D721Med (cell line): ENCODE measurements at places on chromosomes 2 and 18.

- no peak for DNase-seq
These were observed 28.0 kb upstream of the DDX18 start for GRCh38 chr2:117786520-117786919.

DNA sequence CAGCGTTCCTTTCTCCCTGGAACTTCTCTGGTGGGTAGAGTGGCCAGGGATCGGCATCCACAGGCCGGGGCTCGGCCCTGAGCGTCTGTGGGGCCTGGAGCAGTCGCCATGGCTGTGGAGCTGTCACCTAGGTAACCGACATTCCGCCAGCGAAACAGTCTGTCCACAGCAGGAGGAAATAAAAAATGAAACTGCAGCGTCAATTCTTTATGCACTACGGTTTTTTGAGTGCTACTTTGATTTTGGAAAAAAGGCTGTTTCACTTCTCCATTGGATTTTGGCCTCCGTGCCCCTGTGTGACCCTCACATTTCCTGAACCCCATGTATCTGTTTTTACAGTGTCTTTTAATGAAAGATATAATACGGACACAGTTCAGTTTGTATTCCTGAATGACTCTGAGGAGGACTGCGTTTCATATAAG, 163.4 kb downstream of the LDLRAD4 start:
- no peak for DNase-seq

DNA sequence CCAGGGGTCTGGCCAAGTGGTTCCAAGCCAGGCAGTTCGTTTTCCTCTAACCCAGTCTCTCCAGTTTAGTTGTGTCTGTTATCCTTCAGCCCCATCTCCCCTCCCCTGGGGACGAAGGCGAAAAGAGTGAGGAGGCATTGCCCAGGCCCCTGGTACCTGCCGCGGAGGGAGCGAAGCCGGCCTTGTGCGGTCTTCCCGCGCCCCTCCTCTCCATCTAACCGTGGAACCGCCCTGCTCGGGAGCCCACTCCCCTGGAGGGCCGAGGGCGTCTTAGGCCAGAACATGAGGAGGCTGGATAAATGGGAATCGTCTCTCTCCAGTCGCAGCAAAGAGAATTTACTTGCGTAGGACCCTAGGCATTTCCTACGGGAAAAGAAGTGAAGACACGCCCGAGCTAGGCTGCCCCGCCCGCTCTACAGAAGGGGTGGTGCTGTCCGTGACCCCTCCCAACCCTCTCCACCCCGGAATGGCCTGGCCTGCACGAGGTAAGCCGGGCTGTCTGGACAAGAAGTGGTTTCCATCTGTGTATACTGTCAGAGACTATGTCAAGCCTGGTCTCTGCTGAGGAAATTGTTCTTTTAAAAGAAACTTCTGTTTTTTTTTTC, 156.2 kb downstream of the MIB1 start:
- no peak for DNase-seq

DNA sequence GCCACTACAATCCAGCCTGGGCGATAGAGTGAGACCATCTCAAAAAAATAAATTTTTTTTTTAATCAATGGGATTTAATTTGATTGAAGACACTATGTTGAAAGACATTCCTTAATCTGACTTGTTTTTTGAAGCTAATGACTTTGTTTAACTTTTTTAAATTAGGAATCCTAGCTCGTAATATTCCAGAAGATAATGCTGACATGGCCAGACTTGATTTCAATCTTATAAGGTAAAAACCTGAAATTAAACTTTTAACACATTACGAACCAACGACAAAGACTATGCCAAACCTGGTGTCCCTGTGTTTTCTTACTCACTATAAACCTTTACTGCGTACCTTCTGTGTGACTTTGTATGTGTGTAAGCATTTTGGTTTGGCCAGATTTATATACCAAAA, 7.6 kb downstream of the ATIC start:
- DNase-seq: no peak

DNA sequence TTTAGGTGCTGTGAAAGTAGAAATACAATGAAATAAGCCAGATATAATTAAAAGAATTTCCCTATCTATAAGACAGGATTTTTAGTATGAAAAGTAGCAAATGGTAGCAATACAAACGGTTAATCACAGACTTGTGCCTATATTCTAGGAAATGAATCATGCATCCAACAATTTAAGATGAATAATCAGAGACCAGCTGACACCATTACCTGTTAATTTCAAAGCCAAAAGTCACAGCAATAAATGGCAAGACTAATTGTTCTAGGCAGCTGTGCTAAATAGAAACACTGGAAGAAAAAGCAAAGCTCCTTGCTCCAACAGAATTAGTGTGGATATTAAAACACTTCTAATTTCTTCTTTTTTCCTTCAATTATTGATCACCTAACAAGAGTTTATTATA, 35.1 kb upstream of the MPP4 start:
- DNase-seq: no peak

DNA sequence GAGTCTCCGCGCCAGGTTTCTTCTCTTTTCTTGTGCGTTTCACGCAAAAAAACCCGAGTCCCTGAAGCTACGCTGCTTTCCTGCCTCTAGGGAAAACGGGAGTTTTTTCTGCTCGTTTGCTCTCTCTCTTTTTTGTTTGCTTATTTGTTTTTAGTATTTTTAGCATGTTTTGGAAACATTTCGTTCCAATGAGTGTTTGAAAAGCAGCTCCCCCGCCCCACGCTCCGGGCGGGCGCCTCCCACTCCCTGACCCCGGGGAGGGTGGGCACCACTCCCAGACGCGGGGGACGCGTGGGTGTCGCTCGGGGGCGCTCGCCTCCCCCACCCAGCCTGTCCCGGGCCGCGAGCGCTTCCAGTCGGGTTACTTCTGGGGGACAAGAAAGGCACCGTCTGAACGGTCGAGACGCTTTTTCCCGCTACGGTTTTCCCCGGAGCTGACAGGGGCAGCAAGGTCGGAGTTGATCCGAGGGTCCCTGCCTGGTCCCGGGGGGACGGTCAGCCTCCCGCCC, 446 bp upstream of the EFHD1 start:
- no peak for DNase-seq

DNA sequence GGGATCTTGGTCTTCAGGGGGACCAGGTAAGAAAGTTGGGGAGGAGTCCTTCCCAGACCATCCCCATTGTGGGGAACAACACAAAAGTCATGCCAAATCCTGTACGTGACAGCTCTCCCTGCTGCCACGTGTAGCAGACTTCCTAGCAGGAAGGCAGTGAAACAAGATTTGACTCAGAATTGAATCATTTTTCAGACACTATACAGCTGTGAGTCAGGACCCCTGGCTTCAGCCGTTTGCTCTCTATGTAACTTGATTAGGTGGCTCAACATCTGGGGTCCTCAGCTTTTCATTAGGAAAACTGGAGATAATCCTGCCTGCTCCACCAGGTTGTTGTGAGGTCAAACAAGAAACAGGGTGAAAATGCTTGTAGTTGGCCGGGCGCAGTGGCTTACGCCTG, 32.9 kb upstream of the PDCL3 start:
- DNase-seq: no peak

DNA sequence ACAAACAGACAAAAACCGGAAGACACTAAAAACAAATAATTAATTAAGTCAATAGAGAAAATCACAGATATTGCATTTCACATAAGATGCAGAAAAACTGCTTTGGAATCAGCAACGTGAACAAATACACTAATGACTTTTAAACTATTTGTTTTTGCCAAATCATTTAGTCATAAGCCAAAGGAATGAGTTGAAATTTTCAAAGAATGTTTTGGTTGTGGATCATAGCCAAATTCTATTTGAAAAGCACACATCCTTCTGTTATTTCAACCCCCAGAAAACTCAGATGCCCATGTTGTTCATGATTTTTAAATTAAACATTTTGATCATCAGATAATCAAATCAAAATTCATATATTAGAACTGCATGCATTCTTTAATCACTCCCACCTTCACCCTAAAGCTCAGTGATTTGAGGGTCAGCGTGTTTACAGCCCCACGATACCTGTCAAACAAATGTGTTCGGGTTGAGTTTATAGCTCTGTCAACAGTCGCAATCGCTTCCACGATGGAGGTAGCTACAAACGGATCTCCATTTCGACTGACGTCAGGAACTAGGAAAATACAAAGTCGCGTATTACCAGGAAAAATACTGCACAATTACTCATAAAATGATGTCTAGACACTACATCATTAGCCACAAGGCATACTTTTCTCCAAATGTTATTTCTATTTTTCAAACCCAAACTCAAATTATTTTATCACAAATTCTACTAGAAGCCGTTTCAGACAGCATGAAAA, 90.2 kb downstream of the PXDN start:
- no peak for DNase-seq

DNA sequence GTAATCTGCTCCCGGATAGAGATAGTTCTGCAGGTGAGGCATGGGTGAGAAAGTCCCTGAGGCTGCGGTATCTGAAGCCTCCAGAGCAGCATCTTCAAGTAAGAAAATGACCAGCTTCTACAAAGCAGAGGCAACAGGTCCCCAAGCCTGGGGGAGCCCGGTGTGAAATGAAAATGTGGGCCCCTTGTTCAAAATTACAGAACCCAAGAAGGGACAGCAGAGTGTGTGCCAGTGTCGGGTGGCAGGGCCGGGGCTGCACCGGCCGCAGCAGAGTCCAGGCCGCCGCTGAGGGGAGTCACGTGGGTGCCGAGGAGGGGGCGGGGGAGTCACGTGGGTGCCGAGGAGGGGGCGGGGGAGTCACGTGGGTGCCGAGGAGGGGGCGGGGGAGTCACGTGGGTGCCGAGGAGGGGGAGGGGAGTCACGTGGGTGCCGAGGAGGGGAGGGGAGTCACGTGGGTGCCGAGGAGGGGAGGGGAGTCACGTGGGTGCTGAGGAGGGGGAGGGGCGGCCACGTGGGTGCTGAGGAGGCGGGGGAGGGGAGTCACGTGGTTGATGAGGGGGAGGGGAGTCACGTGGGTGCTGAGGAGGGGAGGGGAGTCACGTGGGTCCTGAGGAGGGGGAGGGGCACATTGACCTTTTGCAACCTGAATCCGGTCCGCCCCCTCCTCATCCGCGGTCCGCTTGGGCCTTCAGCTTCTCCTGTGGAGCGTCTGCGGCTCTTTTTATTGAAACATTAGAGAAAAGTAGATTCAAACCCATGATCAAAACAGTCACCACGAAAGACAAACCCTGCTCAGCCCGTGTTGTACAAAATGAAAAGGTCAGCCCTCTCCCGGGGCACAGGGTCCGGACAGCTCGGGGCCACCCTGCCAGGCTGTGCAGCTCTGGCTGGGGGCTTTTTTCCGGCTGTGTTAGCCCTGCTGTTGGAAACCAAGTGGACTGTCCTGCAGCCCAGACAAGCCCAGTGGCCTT, 10.4 kb downstream of the COLEC11 start:
- no peak for DNase-seq

- no peak for DNase-seq
These were observed 23.5 kb upstream of the GNAL start for GRCh38 chr18:11665587-11665986.

DNA sequence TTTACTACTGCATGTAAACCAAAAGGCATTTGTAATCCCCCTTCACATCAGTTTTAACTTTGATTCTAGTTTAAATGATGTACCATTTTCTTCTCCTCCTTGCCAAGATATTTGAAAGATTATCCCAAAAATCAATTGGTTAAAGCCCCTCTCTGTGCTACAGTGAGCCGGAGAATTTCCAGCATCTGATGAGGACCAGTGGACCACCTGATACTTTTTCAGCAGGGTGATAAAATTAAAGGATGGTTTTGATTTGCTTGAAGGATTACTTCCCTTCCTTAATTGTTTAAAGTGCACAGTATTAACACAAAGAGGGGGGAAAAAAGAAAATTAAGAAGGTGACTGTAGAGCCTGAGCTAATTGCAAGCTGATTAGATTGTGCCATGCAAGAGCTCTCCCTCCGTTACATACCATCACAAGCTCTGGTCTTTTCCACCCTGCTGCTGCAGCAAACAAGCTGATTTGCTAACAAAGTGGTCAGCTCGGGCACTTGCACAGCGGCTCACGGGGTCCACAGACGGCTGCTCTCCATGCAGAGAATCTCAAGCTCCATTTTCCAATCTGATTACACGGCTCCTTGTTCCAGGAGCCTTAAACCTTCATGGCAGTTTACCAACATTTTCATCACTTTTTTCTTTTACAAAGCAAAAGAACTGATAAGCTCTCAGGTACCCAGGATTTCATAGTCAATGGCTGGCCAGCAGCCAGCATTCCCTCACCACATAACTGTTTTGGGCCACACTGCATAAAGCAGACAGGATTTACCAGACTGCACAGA, 22.1 kb downstream of the FIGN start:
- DNase-seq: no peak

DNA sequence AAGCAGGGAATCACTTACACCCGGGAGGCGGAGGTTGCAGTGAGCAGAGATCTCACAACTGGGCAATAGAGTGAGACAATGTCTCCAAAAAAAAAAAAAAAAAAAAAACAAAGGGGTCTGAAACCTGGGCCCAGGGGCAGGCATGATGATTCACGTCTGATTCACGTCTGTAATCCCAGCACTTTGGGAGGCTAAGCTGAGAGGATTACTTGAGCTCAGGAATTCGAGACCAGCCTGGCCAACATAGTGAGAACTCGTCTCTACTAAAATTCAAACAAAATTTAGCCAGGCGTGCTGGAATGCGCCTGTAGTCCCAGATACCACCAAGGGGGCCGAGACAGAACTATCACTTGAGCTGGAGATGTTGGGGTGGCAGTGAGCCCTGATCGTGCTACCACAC, 30.3 kb downstream of the TEX44 start:
- DNase-seq: no peak

DNA sequence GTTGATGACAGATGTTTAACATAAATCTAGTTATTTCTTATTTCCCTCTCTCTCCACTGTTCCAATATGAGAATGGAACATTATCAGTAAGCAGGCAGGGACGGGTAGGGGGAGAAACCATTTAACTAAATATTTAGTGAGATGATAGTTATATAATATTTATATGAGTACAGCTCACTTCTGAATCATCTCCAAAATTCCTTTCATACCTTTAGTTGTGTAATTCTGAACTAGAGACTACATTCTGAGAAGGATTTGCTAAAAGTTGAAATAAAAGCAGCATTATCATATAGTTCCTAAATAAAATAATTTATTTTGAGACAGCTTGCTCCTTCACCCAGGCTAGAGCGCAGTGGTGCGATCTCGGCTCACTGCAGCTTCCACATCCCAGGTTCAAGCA, 41.4 kb downstream of the B4GALT6 start:
- DNase-seq: no peak

DNA sequence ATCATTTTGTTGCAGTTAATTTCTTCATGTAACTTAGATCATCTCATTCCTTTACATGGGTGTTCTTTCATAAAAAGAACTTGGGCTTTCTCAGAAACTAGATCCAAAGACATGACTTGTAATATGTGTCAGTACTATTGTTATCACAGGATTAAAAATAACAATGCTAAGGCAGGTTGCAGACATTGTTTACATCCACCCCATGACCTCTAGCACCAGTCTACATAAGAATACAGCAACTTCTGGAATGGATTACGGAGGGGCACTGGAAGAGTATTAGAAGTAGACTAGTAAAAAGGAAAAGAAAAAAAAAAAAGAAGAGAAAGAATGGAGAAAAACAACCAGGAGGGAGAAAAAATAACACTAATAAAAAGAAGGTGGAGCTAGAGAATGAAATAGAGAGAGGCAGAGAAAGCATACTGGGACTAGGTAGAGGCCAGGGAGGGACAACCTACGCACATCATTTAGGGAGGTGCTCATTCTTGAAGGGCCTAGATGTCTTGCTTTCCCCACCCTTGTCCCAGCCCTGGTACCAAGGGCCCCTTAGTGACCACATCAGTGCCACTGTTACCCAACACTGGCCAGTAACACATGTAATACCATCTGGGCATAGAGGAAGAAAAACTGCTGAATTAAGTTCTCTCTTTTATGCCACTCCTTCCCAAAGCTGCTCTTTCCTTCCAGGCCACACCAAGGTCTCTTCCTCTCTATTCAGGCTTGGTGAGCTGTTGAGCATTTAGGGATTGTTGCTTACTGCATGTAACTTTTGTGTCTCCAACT, 70.6 kb upstream of the KLF7 start:
- DNase-seq: no peak
